Activated CD4-positive, alpha-beta T cell treated with anti-CD3 and anti-CD28 coated beads for 24 hours (primary cell): ENCODE measurements at places on chromosomes 2 and 18.

GRCh38 chr2:39996653-39997080 is 217.6 kb upstream of the THUMPD2 start:
- no peak for DNase-seq

GRCh38 chr2:42117923-42118753 is 51.0 kb upstream of the EML4 start:
- no peak for DNase-seq

- no peak for DNase-seq
Measured at GRCh38 chr2:86081724-86082123, 24.0 kb downstream of the POLR1A start.

DNA sequence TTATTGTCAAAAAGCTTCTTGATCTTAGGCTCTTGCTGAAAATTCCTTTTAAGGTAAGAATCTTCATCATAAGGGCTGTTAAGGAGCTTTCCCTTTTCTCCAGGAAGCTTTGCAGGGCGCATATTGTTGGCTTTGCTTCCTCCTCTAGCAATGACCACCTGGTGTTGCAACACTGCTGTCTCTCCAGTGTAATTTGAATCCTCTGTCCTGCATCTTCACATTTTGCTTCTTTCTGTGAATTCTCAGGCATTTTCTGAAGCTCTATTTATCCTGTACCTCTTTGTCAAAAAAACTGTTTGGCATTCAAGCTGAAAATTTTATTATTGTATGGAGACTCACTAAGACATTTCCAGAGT is 533.1 kb upstream of the CHAC2 start:
- no peak for DNase-seq

DNA sequence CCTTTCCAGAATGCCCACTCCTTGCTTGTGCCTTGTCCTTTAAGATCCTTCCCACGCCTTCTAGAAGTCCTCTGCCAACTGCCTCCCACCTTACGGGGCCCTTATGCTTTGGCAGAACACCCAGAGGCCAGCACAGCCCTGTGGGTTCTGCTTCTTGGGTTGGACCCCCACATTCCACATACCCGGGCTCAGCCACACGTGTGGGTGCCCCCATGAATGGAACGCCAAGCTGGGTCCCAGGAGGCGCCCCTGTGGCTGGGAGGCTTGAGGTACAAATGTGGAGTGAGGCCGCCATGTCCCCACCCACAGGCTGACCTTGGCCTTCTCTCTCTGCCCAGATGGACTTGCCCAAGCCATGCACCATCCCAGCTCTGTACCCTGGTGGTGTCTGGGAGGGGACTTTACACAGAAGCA is 74.2 kb downstream of the STPG4 start:
- no peak for DNase-seq

- no peak for DNase-seq
Measured at GRCh38 chr2:27282892-27283291, 663 bp downstream of the TRIM54 start.

DNA sequence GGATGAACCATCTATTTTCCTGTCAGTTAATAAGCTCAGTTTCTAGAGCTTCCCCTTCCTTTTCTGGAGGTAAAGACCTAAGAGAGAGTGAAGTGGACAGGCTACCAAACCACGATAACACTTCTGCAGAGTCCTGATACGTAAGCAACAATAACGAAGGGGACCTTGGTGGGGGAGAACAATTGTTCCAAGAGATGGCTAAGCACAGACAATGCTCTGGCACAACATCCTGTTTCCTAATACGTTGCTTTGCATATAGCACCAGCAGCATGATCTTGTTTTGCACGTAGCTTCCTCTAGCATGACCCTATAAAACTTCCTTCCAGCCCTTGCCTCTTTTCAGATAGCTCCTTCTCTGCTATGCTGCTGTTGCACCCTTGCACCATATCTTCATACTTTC is 247.3 kb downstream of the RAD51AP2 start:
- no peak for DNase-seq

- DNase-seq: no peak
Measured at GRCh38 chr2:169320561-169320960, 41.8 kb downstream of the LRP2 start.

DNA sequence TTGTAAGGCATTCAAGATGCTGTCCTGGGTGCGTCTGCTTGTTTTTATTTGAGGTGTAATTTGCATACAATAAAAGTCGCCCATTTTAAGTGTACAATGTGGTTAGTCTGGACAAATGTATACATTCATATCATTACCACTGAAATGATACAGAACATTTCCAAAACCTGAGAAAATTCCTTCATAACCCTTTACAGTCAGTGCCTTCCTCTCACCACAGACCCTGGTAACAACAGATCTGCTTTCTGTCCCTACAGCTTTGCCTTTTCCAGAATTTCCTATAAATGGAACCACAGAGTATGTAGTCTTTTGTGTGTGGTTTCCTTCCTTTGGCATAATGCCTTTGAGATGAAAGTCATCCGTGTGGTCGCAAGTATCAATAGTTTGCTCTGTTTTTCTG is 45.8 kb upstream of the NFU1 start:
- no peak for DNase-seq

- DNase-seq: no peak
Measured at GRCh38 chr2:187593697-187594096, 39.5 kb upstream of the TFPI start.

- DNase-seq: no peak
Measured at GRCh38 chr18:49399003-49399402, 61.4 kb downstream of the DYM start.

DNA sequence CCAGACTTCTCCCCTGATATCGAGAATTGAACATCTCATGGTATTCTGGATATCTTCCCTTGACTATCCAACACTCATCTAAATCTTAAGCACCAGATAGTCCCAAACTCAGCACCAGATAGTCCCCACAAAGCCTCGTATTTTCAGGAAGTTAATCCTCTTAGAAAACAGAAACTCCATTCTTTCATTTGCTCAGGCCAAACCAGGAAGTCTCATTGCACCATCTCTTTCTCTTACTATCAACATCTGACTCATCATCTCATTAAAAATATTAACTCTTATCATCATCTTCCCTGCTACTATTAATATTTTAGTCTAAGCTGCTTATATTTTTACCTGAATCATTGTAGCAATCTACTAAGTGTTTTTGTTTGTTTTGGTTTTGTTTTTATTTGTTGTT is 286.4 kb downstream of the GALNT13 start:
- DNase-seq: no peak

DNA sequence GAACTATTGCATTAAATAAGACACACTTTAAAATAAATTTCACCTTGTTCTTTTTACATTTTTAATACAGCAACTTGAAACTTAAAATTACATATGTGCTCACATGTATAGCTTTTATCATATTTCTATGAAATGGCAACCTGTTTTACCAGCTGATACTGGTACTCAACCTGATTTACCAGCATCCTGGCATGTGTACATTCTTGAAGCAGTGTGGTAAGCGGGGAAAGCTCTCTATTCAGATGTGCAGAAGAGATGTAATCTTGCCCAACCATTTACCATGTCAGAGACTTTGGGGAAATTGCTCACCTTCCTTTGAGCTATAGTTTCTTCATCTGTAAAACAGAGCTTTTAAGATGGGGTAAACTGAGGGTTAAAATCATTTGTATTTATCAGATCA is 133.2 kb downstream of the CCDC148 start:
- DNase-seq: no peak

- no peak for DNase-seq
Measured at GRCh38 chr18:9022397-9023155, 79.9 kb upstream of the NDUFV2 start.

GRCh38 chr2:40760071-40760666 is 308.3 kb upstream of the SLC8A1 start:
- DNase-seq: no peak

DNA sequence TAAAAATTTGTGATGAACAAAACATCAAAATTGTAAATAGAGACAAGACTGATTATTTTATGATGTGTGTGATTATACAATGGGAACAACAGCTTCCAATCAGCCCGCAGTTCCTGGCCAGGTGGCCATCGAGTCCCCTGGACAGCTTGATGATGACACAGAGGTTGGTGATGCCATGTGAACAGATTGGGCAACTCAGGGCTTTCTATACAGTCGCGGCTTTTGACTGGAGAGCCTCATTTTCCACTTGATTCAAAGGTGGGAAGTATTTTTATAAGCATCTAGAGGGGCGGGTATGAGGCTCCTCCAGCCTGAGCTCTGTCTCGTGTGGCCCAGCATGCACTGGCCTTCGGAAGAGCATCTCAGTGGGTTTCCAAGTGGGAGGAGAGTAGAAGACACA is 14.9 kb upstream of the HPCAL1 start:
- no peak for DNase-seq

DNA sequence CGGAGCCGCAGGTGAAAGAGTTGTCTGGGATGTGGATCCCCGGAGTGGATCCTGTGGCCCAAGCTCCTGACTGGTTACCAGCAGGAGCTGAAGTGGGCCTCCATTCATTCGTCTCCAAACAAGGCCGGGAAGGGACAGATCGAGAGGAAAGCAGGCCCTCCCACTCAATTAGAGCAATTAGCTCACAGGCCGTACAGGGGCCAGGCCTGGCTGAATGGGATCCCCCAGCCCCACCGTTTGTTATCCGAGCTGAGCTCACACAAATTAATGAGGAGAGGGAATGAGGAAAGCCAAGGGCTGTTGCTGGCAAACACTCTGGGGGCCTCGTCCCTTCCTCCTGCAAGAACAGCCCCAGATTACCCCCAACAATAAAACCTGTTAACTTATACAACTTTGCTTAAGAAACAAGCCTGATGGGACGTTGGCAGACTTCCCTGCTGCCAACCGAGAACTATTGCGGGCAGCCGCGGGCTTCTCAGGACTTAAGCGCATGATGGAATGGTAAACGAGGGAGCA is 338.0 kb downstream of the BCL11A start:
- DNase-seq: no peak

DNA sequence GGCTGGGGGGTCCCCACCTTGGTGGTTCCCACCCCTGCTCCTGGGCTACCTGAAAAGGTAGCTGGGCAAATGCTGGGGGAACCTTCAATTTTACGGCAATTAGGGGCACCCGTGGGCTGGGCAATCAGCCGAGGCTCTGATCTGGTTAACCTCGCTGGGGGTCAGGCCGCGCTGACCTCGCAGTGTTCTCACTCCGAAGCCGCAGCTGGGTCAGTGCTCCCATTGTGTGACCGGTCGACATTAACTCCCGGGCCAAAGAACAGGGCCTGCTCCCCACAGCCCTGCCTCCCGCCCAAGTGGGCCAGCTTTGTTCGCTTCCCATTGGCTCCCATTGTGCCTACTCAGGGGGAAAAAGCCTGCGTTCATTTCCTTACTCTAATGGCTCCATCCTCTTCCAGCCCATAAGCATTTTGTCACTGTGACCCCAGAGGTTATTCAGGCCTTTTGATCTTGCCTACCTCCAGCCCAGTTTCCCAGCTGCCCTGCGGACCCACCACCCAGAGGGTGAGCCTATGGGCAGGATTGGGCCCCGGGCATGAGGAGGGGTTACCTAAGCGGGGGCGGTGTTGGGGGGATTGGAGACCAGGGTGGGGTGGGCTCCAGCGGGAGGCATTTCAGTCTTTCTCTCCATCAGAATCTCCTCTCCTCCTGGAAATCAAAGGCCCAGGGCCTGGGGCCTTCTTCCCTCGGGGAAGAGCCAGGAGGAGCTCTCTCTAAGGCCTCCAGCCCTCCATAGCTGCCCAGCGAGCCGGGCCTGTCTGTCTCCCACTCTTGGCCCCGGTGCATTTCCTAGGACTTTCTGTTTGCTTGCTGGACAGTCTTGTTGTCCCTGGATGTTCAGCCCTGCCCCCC is 90.1 kb downstream of the MYCN start:
- no peak for DNase-seq

GRCh38 chr2:201937343-201937742 is 96.3 kb upstream of the FZD7 start:
- DNase-seq: no peak

DNA sequence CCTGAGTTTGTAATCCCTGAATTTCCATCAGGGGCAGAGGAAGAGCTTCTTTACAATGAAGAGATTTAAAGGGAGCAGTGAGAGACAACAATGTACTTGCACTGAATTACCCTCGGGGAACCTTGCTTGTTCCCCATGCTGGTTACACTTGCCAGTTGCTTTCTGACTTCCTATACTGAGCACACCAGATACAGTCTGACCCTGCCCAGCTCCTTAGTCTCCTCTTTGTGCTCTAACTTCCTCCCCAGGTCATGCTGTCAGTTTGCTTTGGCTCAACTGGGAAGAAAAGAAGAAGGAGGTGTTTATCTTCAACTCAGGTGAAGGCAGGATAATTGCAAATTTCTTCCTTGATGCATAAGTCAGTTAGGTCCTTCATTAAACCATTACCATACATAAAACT is 658.4 kb downstream of the NYAP2 start:
- DNase-seq: no peak

- DNase-seq: no peak
Measured at GRCh38 chr2:80515964-80516363, 211.4 kb upstream of the LRRTM1 start.

DNA sequence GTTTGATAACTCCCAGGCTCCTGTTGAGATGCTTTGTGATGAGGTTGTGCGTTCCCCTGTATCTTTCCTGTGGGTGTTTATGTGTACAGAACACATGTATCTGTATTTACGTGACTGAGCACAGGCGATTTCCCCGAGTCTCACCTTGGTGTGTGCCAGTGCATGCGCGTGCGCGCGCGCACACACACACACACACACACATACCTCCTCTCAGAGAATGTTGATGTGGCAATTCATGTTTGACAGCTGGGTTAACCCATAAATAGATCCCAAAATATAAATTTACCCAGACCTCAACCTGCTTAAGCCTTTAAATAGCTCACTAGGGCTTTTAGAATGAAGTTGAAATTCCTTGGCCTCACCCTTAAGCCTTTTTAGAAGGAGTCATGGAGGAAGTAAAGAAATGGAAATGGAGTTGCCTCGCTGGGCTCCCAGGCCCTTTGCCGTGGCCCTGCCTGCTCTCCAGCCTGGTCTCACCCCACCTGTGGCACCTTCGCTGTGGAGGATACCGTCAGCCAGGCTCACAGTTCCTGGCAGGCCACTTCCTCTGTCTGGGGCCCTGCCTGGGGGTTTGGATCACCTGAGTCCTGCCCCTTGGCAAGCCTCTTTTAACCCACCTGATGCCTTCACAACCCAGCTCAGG is 20.3 kb downstream of the AGAP1 start:
- no peak for DNase-seq

DNA sequence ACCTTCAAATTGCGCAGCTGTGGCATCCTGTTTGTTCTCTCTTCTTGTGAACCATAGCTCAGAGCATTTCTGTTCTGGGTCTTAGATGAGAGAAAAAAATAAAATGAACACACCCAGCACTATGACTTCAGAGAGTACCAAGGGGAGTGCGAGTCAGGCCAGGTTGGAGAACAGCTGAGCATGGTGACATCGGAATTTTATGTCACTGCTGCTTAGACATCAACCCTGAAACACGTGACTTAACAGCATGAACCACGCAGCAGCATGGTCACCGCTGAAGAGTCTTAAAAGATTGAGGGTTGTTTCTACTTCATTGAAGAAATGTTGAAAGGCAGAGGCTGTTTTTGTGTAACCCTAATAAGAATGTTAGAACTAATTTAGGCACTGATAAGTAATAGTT is 288.8 kb upstream of the SOX11 start:
- no peak for DNase-seq

GRCh38 chr2:62334009-62334408 is 138.1 kb downstream of the B3GNT2 start:
- DNase-seq: no peak
